Epithelial cell of esophagus (primary cell): ENCODE measurements at places on chromosomes 3 and 15.
A peak's percentile ranks its signal among the peaks of the same experiment; 100 is the strongest.

GRCh38 chr3:52230461-52230860 lies 5.0 kb upstream of the TLR9 start:
- no peak for DNase-seq

GRCh38 chr3:177608443-177608842 lies 411.2 kb upstream of the TBL1XR1 start:
- no peak for DNase-seq

- no peak for DNase-seq
Observed at GRCh38 chr3:195548987-195549386, 5.9 kb upstream of the PPP1R2 start.

GRCh38 chr15:94004697-94005096 lies 226.7 kb upstream of the MCTP2 start:
- peak; percentile 90 for DNase-seq

DNA sequence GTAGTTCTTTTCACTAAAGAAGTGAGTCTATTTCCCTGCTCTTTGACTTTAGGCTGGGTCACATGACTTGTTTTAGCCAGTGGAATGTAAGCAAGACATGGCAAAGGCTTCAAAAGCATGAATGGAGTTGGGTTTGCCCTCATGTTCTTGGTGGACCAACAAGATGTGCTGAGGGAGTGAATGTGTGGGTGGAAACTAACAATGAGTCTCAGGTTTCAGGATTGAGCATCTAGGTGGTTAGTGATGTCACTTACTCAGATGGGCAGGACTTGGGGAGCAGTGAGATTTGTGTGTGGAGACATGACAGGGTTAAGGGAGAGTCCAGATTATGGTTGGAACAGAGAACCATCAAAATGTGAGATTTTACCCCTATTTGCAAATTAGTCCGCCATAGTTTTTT lies 181.4 kb upstream of the UBE2E1 start:
- peak; percentile 24 for DNase-seq

DNA sequence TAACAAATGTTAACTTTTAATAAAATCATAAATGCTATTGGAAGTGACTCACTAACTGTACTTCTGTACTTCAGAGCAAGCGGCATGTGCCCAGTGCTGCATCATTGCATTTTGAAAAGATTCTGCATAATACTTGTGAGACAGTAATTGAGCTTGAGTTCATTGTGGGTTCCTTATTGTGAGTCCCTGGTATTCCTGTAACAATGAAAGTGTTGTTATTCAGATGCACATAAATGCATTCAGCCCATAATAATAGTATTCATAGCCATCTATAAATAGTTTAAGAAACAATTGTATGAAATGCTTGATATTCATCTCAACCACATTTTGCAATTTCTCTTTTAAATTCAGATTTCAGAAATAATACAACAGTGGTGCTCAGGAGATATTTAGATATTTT lies 976.4 kb downstream of the CADM2 start:
- DNase-seq, result no peak

- no peak for DNase-seq
Observed at GRCh38 chr15:36960179-36960946, 140.0 kb downstream of the MEIS2 start.

GRCh38 chr15:37586976-37587375 lies 347.5 kb upstream of the TMCO5A start:
- no peak for DNase-seq

GRCh38 chr3:48679411-48680391 lies 6.0 kb downstream of the NCKIPSD start:
- no peak for DNase-seq

- DNase-seq, result no peak
Observed at GRCh38 chr3:24845524-24846155, 351.0 kb upstream of the THRB start.

DNA sequence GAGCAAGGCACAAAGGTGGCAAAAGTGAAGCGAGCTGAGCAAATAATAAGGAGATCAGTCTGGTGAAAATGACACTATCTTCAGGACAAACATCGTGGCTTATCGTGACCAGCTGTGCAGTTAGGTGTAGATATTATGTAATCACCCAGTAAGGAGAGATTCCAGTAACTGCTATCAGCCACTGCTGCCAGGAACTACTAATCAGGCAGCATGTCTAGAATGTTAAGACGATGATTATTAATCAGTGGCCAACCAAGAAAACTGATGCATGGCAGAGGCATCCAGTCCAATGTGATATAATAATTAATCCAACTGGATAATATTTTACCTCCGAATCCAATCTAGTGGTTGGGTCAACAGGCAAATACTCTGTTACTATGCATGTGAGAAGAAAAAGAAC lies 252.7 kb upstream of the ZPLD1 start:
- peak; percentile 62 for DNase-seq

- DNase-seq, result peak; percentile 98
Observed at GRCh38 chr3:189710620-189711402, 79.6 kb downstream of the TP63 start.

DNA sequence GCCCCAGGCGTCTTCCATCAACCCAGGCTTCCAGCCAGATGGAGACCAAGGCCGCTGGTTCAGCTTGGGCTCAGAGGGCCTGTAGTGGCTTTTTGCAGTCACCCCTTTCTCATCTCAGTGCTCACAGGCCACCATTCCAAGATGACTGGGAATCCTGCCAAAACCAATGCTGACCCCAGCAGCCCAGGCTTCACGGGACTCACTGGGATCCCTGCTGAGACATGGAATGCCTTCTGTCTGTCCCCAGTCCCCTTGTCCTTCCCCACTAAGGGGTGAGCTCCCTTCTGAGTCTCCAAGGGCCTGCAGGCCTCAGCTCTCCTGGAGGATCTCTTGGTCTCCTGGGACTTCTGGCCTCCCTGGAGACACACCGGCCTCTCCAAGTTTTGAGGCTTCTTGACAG lies 77.4 kb upstream of the SEC13 start:
- no peak for DNase-seq

- no peak for DNase-seq
Observed at GRCh38 chr15:56868170-56868569, 50.3 kb upstream of the TCF12 start.

- DNase-seq, result no peak
Observed at GRCh38 chr15:64148581-64148980, 3.0 kb upstream of the SNX22 start.

DNA sequence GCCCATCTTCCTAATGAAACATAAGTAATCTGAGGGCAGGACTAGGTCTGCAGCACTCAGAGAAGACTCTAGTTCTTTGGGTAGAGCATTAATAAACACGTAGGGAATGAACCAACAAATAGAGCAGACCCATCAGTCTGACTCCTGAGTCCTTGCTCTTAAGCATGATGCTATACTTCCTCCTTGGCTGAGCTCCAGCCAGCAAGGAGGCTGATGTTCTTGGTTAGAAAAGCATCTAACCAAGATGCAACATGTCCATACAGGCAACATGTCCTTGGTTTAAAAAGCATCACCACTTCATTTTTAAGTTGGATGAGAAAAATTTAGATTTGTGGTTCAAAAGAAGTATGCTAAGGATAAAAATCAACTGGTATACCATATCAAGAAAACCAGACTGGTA lies 8.5 kb upstream of the MYH15 start:
- peak; percentile 91 for DNase-seq

GRCh38 chr3:173410436-173410835 lies 12.9 kb downstream of the NLGN1 start:
- DNase-seq, result no peak

DNA sequence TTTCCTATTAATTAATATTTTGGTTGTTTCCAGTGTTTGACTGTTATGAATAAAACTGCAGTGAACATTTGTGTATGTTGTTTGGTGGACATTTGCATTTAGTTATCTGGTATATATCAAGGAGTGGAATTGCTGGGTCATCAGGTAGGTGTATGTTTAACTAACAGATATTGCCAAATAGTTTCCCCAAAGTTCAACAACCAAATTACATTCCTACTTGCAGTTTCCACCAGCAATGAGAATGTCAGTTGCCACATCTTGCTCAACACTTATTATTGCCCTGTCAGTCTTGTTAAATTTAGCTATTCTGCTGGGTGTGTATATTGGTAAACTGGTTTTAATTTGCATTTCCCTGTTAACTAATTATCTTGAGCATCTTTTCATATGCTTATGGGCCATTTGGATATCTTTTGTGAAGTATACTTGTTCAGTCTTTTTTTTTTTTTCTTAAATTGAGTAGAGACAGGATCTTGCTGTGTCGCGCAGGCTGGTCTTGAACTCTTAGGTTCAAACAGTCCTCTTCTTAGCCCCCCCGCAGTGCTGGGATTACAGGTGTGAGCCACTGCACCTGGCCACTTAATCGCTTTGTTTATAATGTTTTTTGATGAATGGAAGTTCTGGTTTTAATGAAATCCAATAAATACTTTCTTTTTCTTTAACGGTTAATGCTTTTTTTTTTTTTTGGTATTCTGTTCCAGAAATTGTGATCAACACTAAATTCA lies 7.9 kb downstream of the FEM1B start:
- DNase-seq, result peak; percentile 68

- peak; percentile 51 for DNase-seq
Observed at GRCh38 chr3:119352034-119352609, 57.9 kb downstream of the ARHGAP31 start.

DNA sequence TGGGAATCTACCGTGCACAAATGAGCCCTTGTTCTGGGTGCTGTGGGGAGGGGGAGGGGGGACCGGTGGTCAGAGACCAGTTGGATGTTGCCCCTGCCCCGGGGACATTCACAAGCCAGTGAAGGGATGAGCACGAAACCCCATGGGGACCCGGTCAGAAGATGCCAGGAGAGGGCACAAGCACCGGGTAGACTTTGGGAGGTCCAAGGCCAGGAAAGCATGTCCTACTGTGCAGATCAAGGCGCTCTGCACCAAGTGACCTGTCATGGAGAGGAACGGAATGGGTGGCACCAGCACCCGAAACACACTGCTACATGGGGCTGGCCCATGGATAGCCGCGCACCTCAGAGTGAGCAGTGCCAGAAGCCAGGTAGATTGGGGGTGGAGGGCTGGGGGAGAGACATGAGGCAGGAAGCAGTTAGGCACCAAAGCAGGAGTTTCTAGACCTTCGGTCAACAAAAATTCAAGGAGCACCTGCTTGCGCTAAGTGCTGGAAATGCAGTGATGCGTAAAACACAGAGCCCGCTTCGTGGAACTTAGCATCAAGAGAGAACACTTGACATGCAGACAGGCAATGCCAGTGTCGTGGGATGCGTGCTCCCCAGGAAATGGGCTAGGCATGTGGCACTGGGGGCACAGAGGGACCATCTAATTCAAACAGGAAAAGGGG lies 99.1 kb downstream of the CPN2 start:
- DNase-seq, result no peak

DNA sequence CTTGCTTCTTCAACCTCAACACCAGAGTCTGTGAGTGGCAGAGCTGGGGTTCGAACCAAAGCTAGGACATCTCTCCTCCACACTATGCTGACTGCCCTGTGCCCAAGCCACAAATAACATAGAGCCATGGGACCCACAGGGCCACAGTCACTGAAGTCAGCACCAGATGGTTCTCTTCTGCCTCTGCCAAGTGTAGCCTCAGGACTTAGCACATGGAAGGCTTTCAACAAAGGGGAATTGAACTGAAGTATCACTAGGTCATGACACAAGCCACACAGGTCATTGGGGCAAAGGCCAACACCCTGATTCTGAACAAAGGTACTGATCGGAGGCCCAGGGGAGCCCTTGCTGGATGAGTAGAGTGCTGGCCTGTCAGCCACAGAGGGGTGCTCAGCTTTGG lies 83.6 kb downstream of the BDH1 start:
- no peak for DNase-seq

DNA sequence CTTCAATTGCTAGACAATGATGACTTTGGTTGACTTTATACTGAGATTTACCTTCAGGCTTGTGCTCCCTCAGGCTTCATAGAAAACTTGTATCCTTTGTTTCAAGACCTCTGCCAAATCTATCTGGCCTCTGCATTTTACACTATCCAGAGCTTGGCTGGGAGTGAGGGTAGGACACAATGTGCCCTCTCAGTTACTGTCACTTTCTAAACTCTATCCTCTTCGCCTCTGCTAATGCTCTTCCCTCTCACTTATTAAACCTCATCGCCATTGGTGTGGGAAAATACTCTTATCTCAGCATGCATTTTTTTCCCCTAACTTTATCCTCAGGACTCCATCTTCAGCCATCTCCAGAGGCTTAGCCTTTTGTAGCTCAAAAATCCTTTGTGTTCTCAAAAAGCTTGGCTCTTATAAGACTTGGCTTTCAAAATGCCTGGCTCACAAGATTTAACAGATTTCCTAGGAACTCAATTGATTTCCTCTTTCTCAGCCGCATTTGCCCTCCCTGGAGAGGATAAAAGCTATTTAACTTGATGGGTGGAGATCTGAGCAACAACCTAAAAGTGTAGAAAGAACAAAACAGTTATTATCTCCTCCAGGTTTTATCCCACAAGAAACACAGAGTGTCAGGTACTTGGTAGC lies 28.3 kb downstream of the SUCNR1 start:
- no peak for DNase-seq

GRCh38 chr3:7964899-7965298 lies 536.7 kb upstream of the LMCD1 start:
- DNase-seq, result peak; percentile 3

GRCh38 chr15:93954985-93955571 lies 276.3 kb upstream of the MCTP2 start:
- peak; percentile 8 for DNase-seq

DNA sequence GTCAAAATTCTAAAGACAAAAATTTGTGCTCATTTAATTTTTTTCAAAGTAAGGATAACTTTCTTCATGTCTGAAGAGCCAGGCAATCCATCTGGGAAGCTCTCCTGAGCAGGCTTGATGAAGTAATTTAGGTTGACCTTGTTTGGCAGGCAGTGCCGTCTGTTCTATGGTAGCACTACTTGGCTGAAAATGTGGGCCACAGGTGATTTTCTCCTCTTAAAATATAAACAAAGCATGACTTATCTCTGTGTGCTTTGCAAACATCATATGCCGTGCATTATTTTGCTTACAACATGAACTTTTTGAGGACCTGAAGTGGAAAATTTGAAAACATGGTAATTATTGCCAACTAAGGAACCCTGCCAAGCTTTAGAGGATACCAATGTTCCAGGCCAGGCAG lies 143.2 kb downstream of the RAP2B start:
- DNase-seq, result no peak

DNA sequence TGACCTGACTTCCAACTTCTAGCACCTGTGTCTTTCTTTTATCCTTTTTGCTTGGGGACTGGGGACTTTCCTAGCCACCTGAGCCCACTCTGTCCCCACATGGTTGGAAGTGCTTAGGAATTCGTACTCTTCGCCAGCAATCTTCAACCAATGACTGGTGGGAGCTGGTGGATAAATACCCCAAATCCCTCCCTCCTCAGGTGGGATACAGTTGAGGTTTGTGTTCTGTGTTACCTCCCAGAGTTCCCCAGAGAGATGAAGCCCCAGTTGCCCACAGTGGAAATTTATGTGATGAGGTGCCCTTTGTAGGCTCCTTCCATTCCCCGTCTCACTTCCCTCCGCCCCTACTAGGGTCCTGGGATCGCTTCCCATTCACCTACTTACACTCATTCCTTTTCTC lies 40.1 kb upstream of the CFAP161 start:
- no peak for DNase-seq
